Stimulated activated CD8-positive, alpha-beta memory T cell treated with anti-CD3 and anti-CD28 coated beads, Interleukin-4, amount 100 ng/mL, for 1 hour (primary cell): ENCODE measurements at places on chromosomes 3 and 15.

- no peak for DNase-seq
Measured at GRCh38 chr3:113231827-113232253, 20.5 kb downstream of the BOC start.

DNA sequence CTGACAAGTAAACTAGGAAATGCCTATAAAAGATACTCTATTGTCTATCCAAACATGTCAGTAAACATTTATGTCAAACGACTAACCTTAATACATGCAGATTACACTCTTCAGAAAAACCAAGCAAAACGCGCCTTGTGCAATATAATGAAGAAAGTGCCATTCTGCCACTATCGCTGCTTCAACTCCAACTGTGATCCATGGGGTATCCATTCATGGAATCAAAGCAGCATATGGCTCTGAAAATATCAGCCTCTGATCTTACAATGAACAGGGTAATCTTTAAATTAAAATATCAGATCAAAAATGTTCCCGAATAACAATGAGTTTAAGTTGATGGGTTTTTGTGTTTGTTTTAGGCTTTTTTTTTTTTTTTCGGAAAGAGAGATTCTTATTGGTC is 105.5 kb upstream of the SETMAR start:
- DNase-seq, result no peak

- DNase-seq, result no peak
Measured at GRCh38 chr15:100111125-100112060, 230.4 kb downstream of the ADAMTS17 start.

- DNase-seq, result no peak
Measured at GRCh38 chr15:90358124-90359033, 6.3 kb downstream of the ZNF774 start.

DNA sequence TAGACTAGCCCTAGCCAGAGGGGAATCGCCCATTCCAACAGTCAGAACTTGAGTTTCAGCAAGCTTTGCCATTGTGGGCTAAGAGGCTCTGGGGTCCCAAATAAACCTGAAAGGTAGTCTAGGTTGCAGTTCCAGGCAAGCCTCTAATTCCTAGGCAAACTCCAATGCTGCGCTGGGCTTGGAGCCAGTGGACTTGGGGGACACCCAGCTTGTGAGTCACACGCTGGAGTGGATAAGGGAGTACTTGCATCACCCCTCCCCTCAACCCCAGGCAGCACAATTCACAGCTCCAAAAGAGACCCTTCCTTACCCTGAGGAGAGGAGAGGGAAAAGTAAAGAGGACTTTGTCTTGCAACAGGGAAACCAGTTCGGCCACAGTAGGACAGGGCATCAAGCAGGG is 105.2 kb upstream of the DPPA4 start:
- no peak for DNase-seq

- no peak for DNase-seq
Measured at GRCh38 chr3:192915304-192915703, 2.4 kb downstream of the MB21D2 start.

DNA sequence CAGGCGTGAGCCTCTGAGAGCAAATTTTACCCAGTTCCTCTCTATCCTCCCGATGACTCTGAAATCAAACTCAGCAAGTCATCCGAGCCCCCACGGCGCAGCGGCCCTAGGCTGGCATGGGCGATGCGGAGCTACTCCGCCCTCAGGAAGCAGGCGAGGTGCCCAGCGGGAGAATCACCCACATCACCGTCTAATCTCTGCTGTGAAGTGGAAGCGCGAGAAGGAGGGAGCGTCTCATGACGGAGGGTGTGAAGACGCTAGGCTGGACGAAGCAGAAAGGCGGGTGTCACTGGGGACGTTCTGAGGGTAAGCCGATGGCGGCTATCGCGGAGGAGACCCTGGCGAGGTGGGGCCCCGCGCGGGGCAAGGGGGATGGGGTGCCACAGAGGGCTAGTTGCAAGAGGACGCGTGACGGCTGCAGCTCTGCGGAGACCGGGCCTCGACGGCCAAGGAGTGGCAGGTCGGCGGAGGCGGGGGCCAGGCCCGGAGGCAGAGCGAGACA is 9.1 kb upstream of the GNAI2 start:
- DNase-seq, result no peak

GRCh38 chr3:195071011-195071728 is 199.8 kb downstream of the XXYLT1 start:
- DNase-seq, result no peak

DNA sequence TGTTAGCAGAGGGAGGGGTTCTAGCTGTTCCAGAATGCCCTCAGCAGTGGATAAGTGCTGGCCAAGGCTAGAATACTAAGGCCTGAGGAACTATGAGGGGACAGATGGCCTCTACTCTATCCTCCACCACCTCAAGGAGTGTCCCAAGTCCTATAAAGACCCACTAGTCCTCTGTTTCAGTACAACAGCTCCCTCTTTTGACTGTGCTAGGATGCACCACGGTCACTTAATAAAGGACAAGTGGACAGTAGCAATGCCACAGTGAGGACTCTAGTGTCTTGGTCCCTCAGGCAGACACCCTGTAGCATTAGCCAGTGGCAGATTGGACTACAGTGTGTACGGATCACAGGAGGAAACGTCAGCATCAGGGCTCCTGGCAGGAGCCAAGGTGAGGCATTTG is 171.8 kb upstream of the PROK2 start:
- DNase-seq, result no peak

DNA sequence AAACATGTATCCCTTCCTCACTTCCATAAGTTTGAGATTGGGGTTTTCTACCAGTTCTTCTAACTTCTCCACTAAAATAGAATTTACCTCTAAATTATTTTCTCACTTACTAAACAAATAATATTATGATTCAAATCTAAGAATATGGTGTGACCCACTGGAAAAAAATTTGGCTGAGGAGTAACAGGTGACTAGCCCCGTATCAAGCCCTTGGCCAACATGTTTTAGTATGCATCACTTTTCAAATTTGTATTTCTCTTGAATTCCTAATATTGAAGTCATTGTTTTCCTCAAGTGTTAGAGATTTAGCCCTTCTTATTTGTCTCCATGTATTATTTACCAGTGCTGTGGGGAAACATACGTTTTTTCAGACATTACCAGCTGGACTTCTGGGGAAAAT is 759.4 kb downstream of the NSUN3 start:
- DNase-seq, result no peak

GRCh38 chr3:116190095-116190494 is 255.2 kb downstream of the LSAMP start:
- DNase-seq, result no peak

GRCh38 chr3:72182206-72182605 is 397.3 kb upstream of the PROK2 start:
- no peak for DNase-seq

DNA sequence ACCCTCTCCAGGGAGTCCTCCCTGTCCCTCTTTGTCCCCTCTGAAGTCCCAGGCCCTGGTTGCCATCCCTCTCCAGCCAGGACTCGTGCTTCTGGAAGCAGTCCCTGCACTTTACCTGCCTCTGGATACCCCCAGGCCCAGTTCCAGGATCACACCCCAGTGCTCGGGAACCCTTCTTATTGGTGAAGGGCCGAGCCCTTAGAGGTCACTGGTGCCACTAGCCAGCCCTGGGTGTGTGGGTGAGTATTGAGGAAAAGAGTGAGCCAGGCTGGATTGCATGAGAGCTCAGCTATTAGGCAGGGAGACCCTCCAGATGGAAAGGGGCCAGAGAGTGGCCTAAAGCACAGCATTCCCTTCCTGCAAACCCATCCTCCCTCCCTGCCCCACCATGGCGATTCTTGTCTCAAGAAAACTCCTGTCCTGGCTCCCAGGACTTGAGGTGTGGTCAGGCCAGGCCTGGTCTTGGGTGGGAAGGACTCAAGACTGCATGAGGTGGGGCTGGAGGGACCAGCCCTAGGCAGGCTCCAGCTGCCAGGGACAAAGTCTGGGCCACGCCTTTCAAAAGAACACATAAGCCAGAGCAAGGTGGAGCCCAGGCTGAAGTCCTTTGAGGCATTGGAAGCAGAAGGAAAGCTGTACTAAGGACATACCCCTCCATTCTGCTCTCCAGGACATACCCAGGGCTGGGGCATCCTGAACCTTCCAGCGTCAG is 4.8 kb upstream of the PHGR1 start:
- DNase-seq, result no peak

DNA sequence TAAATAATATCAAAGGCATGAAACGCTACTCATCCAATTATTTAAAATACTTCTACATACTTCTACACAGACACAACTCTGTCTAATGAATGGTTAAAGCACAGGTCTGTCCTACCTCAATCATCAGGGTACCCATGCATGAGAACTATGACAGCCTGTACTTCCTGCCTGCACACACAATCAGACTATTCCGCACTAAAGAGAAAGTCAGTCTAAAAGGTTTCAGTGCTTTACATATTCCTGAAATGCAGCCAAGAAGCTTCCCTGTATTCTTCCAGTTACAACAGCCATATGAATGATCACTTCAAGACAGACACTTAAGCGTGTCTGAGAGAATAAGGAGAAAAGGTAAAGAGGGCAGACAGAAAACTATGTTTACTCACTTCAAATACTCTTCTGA is 58.8 kb downstream of the TUBGCP4 start:
- DNase-seq, result no peak

DNA sequence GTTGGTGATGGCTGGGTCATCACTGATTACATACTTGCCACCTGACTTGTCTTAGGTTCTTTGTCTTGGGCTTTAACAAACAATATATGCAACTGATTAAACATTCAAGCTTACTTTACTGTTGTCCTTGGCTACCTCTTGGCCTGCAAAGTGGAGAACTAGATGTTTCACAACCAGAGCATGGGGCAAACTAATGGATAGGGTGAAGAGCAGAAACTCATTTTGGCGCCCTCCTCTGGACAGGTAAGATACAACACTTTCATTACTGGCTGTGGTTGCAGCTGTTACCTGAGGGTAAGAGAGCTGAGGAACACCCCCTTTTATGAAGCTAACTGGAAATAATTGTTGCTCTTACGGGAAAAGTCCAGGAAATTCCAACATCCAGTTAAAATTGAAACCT is 262.1 kb downstream of the NAALADL2 start:
- DNase-seq, result no peak

- DNase-seq, result no peak
Measured at GRCh38 chr15:95018888-95019545, 787.7 kb downstream of the MCTP2 start.

DNA sequence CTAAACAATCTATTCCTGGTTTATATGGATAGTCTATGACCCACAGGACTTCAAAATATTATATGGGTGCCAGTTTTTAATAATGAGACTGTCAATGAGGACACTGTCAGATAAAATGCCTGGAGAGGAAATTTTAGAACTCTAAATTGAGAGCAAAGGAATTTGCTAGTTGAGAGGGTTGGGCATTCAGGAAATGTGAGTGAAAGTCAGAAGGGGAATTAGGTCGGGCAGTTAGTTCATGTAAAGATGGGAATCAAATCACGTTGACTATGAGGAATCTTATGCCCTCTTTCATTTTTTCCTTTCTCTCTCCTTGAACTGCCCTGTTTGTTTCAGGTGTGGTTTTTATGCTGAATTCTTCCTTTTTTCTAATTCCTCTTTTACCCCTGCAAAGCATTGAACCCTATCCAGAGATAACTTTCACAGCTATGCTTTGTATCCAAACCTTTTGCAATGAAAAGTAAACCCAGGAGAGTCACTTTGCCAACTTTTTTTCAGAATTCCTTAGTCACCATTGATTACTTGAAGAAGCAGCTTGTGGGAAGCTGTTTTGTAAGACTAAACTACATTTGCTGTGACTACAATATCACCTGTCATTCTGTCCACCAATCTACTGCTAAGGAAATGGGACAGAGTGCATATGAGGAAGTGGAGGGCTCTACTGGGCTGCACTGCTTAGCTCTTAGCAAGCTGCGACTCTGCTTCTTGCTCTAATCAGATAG is 27.8 kb downstream of the CHP1 start:
- no peak for DNase-seq

GRCh38 chr3:117674321-117674720 is 964.7 kb downstream of the TUSC7 start:
- DNase-seq, result no peak

GRCh38 chr3:128319741-128320141 is 146.9 kb downstream of the DNAJB8 start:
- DNase-seq, result no peak

GRCh38 chr15:101028321-101028720 is 109.2 kb downstream of the LRRK1 start:
- no peak for DNase-seq

- DNase-seq, result no peak
Measured at GRCh38 chr15:101709466-101709865, 14.8 kb downstream of the TARS3 start.

DNA sequence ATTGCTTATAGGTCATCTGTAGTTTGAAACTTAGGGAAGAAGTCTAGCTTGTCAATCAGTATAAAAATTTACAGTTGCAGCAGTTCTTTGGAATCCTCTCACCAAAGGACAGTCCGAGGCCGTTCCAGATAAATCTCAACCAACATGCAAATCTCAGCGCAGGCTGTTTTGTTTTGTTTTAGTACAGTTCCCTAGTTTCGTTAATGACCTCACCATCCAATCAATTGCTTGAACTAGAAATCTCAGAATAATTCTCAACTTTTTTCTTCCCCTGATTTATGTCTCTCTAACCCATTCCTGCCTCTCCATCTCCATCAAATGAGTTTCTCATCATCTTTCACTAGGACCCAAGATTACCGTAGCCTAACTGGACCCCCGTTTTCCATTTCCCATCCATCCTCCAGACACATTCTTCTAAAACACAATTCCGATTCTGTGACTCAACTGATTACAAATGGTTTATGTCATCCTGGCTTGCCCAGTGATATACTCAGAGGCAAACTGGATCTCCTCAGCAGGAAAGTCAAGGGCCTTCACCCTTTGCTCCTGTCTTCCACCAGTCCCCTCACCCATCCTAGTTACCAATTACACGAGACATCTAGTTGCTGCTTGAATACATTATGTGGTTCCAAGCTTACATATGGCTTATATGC is 1.3 kb downstream of the SMCO1 start:
- DNase-seq, result no peak

- no peak for DNase-seq
Measured at GRCh38 chr3:143155756-143156155, 36.2 kb downstream of the CHST2 start.

DNA sequence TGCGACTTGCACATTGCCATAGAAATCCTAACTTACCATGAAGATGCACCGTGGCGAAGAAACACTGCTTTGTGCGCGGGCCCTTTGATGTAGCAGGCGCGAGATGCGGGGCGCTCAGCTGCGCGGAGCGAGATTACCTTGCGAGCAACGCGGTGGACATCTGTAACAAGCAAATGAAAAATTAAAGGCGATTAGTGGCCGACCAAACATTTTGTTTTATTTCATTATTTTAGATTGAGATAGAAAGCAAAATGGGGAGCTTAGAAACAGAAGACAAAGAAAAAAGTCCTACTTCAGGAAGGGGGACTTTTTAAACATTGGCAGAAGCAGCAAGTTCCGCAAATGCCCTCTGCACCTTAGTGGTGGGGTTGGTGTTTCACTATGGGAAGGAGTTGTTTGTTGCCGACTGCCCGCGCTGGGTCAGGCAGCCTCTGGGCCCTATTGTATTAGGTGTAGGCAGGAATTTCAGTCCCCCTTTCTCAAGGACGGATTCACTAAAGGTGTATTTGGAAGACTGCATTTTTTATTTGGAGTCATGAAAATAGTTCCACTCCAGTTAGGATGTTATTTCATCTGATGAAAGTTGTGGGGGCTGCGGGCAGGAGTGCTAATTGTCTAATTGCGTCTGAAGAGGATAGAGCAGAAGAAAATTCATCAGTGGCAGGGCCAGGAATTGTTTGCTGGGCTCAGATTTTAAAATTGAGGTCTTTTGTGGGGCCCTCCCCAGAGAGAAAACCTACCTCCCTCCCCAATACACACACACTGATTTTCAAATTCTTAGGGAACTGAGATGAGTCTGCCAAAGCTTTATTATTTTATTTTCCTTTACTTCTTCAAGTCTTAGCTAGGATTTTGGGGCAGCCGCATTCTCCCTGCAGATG is 17.4 kb downstream of the ZIC4 start:
- no peak for DNase-seq
